ENCODE measurements at places on chromosomes 4 and X.

DNA sequence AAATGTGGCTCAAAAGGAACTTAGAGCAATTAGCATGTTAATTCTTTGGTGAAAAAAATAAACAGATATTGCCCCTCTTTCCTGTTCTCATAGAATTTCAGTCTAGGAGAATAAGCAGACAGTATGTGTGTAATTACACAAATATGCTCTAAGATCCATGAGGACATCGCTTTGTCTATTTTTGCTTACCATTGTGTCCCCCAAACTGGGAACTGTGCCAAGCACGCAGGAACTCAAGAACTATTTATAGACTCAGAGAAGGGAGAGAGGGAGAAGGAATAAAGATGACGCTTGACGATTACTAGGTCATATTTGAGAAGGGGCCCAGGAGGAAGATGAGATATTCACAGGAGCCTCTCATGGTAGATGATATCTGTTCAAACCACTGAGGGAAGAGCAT lies 692.6 kb downstream of the RAB28 start:
- no peak for DNase-seq

DNA sequence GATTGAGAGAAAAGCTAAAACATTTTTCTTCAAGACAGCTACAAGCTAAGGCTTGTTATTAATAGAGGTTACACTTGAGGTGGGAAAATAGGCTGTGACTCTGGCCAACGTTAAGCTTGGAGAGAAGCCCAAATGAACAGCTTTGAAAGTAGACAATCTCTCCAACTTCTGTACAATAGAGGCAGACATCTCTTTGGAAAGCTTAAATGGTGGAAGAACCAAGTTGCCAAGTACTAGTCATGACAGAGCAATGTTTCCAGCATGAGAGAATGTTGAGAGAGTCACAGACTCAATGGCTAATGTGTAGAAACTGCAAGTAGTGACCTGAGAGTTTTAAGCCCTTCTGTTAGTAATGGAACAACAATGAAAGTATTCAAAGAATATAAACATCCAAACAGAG lies 298.1 kb downstream of the INPP4B start:
- no peak for DNase-seq

GRCh38 chr4:66906314-66906713 lies 639.0 kb downstream of the CENPC start:
- DNase-seq: no peak

DNA sequence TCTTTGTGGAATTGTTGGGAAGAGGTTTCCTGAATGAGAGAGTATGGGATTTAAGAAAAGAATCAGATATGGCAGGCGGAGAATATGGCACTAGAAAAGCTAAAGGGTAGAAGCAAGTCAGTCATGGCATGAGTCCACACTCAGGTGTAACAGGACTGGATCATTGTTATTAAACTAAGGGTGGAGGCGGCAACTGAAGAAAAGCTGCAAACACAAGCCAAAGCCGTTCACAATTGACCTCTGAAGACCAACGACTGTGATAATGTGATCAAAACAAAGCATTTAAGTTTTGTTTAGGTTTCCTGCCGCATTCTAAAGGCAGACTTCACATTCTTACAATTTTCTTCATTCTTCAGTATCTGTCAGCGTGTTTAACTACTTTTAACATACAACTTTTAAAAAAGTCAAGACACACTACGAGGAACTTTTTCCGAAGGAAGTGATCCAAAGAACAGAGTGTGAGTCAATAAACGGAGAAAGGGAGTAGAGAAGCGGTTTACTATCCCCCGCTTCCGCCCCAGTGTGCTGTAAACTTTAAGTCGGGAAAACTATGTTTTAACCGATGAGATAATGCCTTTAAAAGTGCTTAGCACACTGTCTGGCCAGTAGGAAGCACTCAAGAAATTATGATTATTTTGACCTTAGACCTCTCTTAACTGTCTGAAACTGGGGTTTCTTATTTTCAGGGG lies 909 bp upstream of the SLAIN2 start:
- no peak for DNase-seq

GRCh38 chrX:118552121-118552900 lies 56.7 kb downstream of the DOCK11 start:
- no peak for DNase-seq

- DNase-seq: no peak
These were observed 49.2 kb upstream of the STX18 start for GRCh38 chr4:4591071-4591470.

GRCh38 chr4:19776929-19777328 lies 474.8 kb upstream of the SLIT2 start:
- no peak for DNase-seq

- no peak for DNase-seq
These were observed 48.6 kb downstream of the MAGEA9 start for GRCh38 chrX:149830192-149830873.

GRCh38 chr4:1711055-1711570 lies 1.0 kb downstream of the SLBP start:
- DNase-seq: no peak

- no peak for DNase-seq
These were observed 142.1 kb downstream of the PDGFRA start for GRCh38 chr4:54371173-54371572.

DNA sequence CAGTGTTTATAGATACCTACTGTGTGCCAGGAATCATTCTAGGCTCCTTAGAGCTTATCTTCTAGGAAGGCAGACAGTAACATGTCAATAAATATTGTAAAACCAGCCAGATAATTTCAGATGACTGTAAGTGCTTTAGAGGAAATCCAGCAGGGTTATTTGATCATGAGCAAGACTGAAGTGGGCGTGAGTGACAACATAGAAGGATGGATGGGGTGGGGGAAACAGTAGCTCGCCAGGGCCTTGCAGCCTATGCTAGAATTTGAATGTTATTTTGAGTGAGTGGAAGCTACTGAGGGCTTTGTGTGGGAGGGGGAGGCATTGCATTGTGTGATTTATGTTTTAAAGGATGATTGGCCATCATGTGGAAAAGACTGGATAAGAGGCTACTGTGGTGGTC lies 6.7 kb downstream of the SRD5A3 start:
- no peak for DNase-seq

- DNase-seq: peak; percentile 6
These were observed 394.4 kb upstream of the ADGRL3 start for GRCh38 chr4:60805500-60806313.

- DNase-seq: no peak
These were observed 106.7 kb upstream of the GK2 start for GRCh38 chr4:79514621-79515329.

DNA sequence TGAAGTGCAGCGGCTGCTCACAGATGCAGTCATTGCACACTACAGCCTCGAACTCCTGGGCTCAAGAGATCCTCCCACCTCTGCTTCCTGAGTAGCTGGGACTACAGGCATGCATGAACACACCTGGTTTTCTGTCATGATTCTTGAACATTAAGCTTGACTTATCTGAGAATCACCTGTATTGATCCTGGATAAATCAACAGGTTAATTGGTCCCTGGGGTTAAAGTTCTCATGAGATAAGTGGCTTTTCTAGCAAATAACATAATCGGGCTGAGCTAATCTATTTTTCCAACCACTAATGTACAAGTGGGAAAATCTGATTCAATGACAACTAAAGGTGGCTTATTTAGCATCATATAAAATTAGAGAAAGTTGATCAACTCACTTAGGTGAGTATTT lies 56.0 kb upstream of the LRAT start:
- DNase-seq: no peak

GRCh38 chr4:1608821-1609500 lies 75.2 kb downstream of the FAM53A start:
- DNase-seq: no peak

- peak; percentile 83 for DNase-seq
These were observed at the start of gene ELF4 for GRCh38 chrX:130110379-130111219. TSS of gene ELF4 (minus strand) at chrX:130110497. CDS start at chrX:130081330, 29,167 bp downstream.

DNA sequence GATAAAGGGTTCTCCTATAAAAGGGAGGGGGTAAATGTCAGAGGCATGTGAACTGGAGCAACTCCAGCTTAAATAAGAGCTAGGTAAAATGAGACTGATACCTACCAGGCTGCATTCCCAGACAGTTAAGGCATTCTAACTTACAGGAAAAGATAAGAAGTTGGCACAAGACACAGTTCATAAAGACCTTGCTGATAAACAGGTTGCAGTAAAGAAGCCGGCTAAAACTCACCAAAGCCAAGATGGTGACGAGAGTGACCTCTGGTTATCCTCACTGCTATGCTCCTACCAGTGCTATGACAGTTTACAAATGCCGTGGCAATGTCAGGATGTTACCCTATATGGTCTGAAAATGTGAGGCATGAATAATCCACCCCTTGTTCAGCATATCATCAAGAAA lies 13.1 kb upstream of the SULT1B1 start:
- DNase-seq: no peak

DNA sequence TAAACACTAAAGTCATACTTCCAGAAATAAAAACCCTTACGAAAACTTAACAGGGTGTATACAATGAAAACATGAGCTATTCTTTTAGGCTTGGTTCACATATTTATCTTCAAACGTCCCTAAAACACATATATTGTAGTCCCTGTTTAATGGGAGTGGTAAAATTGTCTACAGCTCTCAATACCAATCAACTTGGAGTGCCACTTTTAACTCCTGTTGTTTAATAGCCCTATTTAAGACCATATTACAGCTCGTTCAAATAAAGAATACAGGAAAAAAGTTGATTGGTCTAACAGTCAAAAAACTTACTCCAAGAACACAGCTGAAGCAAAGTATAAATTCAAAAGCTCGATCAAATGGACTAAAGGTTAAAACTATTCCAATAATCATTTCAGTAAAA lies 3.9 kb downstream of the UBE2D3 start:
- no peak for DNase-seq

DNA sequence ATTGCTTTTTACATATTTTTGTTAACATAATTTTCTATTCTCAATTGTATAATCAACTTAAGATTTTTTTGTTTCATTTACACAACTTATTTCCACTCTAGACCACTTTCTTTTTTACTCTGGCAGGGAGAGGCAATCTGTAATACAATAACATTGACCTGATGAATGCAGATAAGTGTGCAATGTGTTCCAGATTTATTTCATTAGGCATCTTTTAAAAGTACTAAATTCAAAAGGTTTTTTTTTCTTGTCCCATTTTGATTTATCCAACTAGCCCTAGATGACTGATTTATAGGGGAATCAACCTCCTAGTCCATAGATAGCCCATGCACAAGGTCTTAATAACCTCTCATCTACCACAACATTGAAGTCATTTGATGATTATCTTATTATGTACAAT lies 55.5 kb upstream of the AGTR2 start:
- DNase-seq: no peak

DNA sequence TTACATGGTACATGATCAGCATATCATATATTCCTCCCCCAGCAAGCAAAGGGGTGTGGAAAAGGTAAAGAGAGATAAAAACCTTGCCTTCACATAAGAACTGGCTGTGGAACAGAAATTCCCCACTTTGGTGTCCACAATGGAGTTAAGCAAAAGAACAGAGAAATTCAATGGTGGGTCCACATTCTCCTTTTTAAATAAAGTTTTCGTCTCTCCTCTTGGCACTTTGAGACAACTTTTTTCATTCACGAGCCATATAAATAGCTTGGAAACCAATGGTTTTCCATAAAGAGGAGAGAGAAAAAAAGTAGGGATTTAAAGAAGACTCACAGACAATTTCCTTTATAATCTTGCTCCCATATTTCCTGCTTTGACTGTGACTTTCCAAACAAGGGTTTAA lies 148.1 kb downstream of the TSPAN5 start:
- no peak for DNase-seq

DNA sequence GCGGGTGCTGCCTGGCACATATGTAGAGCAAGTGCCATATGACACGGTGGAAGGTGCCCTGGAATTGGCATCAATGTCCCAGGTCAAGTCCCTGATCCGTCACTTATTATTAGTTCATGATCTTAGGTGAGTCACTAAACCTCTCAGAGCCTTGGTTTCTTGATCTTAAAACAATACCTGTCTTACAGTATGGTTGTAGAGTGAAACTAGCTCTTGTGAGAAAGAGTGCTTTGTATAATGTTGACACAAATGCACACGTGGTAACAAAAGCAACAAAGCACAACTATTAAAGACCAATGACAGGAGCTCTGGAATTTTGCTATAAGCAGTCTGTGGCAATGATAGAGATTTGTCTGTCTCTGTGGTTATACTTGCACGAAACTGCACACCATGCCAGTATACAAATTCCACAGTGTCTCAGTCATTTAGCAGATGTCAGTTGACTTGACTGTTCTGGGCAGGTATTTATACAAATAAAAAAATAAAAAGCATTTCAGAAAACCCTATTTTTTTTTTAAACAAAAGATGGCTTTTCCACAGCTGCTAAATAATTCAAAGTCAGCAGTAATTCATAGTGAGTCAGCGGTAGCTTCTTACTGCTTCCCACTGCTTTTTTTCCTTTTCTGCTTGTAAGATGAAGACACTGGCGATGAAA lies 19.7 kb upstream of the ACSL1 start:
- DNase-seq: no peak

DNA sequence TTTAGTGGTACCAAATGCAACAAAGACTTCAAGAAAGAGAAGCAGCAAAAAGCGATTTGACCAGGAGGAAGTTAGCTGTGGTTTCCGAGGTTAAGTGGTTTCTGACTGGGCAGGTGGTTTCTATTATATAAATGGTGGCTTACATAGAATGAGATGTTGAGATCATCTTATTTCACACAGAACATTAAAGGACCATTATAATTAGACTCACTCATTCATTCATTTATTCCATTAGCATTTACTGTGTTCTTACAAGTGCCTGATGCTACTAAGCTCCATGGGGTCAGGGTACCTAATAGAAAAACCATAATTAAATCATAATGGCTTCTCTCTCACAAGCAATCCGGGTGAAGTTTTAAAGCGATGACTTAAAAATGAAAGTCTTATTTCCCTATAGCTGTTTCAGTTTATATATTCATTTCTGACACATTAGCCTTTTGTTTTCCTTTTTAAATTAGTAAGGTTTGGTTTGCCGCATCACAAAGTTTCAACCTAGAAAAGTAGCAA lies 10.6 kb downstream of the TSPAN6 start:
- peak; percentile 55 for DNase-seq

DNA sequence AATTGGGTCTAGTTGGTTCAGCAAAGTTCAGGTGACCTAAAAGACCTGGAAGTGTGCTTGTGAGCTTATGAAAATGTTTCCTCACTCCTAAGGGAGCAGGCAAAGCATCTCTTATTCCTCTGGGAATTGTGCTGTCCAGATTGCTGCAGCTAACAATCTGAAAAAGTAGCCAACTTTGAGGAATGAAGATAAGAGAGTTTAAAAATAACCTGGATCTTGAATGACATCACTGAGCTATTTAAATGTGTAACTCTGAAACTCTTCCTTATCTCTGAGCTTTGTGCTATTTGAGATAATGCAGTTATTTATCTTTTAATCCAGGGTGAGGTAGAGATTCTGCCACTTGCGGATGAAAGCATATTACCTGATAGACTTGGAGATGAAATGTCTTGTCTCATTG lies 384.8 kb downstream of the PPP4R3C start:
- DNase-seq: no peak

GRCh38 chr4:33626221-33626620 lies 2618.1 kb downstream of the ARAP2 start:
- no peak for DNase-seq

Measured in GM13977 (cell line).